ENCODE measurements at places on chromosomes 13 and 19.

- no peak for DNase-seq
Measured at GRCh38 chr13:30806784-30807183, 71.4 kb downstream of the ALOX5AP start.

DNA sequence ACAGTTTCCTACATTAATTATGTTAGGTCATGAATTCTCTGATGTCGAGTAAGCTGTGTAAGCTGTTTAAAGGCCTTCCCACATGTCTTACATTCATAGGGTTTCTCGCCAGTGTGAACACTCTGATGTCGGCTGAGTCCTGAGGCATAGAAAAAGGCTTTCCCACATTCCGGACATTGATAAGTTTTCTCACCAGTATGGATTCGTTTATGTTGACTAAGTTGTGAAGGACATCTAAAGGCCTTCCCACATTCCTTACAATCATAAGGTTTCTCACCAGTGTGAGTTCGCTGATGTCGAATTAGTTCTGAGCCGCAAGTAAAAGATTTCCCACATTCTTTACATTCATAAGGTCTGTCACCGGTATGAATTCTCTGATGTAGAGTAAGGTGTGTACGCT lies 24.9 kb downstream of the ZNF850 start:
- DNase-seq: no peak

DNA sequence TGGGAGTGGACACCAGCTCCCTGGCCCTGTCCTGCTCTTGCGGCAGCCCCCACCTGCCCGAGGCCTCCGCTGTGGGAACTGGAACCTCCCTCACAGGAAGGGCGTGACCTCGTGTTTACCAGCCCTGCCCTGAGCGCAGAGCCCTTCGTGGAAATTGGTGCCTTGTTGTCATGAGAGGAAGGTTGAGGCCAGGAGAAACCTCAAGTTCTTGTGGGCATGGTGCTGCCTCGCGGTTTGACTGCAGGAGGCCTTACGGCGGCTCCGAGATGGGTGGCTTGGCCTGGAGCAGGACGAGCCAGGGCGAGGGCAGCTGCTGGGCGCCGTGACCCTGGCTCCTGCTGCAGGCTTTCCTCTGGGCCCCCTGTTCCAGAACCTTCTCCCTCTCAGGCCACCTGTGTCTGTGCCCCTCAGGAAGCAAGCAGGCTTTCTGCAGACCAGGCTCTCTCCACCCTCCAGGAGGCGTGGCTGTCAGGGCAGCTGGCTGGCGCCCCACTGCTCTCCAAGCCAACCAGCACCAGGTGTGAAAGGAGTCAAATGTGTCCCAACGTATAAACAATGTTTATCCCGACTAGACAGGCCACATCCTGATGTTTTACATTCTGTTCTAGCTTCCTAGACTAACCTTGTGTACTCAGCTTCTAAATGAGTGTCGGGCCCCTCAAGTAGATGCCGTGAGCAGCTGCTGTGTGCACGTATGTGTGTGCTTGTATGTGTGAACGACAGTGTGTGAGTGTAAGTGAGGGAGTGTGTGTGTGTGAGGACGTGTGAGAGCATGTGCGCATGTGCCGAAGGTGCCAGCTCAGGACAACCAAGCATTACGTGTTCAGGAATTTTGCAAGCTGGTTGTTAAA lies 10.4 kb upstream of the RASA3 start:
- DNase-seq: no peak

DNA sequence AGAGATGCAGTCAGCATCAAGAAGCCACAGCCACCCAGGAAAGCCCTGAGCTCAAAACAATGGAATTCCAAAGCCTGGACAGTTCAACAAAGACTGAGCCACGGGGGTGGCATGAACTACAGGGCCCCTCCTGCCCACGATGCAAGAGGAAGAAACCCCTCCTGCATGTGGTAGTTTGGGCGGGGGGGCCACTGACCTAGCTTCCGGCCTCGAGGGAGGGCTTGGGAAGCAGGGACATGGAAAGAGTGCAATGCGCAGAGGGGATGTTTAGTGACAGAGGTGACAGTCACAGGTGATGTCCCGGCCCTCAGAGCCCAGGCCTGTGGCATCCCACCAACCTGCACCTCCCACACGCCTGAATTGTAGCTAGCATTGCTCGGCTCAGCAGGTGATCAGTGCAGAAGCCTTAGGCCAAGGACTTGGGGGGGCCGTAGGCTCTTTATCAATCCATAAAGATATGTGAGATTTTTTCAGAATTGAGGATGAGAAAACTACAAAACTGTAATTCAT lies 318.8 kb downstream of the TEX29 start:
- DNase-seq: no peak

- no peak for DNase-seq
Measured at GRCh38 chr19:44574186-44574950, 39.0 kb upstream of the IGSF23 start.

DNA sequence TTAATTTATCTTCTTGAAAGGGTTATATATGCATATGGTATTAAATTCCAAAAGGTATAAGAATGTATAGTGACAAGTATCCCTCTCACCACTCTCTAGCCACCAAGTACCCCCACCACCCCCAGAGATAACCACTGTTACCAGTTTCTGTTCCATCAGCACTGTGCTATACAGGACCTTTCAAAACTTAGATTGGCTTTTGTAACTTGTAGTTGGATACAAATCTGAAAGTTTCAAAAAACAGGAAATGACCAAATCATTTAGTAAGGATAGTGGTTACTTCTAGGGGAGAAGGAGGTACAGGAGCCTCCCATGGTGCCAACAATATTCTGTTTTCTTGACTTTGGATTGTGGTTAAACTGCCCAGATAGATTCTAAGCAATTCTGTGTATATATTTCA lies 56.7 kb downstream of the AKAP11 start:
- no peak for DNase-seq

GRCh38 chr13:29239653-29240525 lies 355.6 kb downstream of the SLC7A1 start:
- no peak for DNase-seq

- DNase-seq: no peak
Measured at GRCh38 chr13:85347251-85347650, 452.0 kb downstream of the SLITRK6 start.

- no peak for DNase-seq
Measured at GRCh38 chr19:40143612-40144011, 47.6 kb upstream of the MAP3K10 start.

GRCh38 chr13:46516599-46517338 lies 36.2 kb upstream of the LRCH1 start:
- DNase-seq: no peak
